SJCRH30 (cell line): ENCODE measurements at places on chromosomes 6 and 20.

GRCh38 chr20:18416486-18416885 lies 50.3 kb downstream of the DZANK1 start:
- no peak for DNase-seq

DNA sequence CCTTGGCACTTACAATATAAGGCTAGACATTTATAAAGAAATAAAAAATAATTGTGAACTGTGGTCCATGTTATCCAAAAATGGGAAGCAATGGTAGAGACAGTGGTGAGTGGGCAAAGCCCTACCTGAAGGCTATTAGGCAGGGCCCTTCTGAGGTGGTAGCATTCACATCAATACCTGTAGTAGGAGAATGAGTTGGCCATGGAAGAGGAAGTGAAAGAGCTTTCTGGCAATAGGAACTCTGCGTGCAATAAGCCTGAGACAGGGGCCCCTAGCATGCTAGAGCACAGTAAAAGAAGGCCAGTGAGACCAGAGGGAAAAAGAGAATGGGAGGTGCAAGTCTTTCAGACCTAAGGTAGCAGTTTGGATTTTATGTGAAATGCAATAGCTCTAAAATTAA lies 754.5 kb downstream of the PTPRT start:
- no peak for DNase-seq

- DNase-seq, result no peak
These were observed 4.5 kb upstream of the FOXC1 start for GRCh38 chr6:1605004-1605892.

DNA sequence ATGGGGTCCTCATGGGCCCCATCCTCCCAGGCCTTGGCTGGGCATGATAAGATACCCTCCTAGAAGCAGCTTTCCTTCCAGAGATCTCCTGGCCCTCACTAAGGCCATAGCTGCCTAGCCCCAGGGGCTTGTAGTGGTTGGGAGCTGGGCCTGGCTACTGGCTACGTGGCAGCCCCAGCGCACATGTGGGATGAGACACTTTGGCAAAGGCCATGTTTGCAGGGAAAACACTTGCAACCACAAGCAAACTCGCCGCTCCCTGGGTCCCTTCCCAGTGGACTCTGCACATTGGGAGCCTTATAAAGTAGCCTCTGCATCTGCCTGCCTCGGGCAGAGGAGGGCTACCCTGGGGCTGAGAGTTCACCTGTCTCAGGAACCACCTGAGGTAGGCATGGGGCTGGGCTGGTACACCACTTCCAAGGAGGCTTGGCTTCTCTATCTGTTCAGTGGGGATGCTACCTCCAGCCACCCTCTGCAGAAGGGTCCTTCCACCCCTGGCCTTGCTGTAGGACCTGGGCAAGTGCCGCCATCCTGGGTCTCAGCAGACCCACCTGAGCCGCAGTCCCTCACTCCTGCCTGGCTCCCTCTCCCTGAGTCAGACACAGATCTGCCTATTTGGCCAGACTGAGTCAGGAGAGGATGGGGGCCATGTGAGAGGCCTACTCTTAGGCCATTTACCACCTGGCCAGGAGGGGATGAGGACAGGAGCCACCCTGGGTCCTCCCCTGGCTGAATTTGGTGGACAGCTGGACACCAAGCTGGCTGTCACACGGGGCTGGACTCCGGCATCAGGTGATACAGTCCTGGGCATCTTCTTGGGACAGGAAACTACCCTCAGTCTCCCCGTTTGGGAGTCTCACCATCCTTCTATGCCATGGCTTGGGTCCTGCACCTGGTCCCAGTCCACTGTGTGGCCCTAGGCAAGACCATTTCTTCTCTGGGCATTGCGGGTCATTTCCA lies at the start of gene BPIFB2:
Gene BPIFB2 (plus strand): TSS at position 329 of the 960 bp plus-strand sequence. CDS start 871 bp downstream, outside the sequence.
- no peak for DNase-seq

DNA sequence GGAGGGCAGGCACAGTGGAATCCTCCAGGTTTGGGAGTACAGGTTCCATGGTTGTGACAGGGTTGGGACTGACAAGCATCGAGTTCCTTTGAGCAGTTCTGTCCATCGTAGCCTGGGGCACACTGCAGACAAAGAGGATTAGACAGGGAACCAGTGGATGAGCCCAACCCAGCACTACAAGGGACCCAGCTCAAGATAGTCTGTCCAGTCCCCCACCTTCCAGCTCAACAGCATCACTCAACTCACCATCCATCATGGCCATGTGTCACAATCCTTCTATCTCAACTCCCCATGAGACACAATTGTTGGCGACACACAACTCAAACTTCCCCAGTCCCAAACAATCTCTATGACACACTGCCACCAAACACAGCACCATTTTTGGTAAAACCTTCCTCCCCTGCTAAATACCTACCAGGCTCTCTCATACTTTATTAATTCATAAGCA lies 11.8 kb upstream of the GPSM3 start:
- no peak for DNase-seq

DNA sequence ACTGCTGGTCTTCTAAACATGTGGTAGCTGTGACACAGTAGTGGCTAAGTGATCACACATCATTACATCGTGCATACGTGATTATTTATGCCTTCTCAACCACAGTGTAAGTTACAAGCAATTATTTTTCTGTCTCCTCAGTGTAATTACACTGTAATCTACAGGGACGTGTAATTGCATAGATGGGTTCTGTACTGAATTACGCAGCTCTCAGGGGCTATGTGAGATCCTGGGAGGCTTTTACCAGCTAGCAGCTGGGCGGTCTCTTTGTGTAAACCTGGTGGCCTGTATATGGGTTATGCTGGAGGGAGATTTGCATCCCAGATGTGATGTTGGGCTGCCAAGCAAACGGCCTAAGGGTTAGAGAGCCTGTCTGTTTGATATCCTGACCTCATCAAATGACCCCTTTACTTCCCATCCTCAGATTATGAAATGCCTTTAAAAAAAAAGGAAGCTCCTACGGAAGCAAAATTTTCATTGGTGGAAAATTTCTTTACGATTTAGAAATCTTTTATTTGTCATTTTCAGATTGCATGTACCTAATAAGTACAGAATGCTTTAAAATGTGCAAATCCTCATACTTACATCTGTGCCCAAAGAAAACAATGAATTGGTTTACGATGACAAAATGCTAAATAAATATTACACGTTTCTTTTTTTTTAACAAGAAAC lies 402.8 kb upstream of the JAG1 start:
- no peak for DNase-seq

DNA sequence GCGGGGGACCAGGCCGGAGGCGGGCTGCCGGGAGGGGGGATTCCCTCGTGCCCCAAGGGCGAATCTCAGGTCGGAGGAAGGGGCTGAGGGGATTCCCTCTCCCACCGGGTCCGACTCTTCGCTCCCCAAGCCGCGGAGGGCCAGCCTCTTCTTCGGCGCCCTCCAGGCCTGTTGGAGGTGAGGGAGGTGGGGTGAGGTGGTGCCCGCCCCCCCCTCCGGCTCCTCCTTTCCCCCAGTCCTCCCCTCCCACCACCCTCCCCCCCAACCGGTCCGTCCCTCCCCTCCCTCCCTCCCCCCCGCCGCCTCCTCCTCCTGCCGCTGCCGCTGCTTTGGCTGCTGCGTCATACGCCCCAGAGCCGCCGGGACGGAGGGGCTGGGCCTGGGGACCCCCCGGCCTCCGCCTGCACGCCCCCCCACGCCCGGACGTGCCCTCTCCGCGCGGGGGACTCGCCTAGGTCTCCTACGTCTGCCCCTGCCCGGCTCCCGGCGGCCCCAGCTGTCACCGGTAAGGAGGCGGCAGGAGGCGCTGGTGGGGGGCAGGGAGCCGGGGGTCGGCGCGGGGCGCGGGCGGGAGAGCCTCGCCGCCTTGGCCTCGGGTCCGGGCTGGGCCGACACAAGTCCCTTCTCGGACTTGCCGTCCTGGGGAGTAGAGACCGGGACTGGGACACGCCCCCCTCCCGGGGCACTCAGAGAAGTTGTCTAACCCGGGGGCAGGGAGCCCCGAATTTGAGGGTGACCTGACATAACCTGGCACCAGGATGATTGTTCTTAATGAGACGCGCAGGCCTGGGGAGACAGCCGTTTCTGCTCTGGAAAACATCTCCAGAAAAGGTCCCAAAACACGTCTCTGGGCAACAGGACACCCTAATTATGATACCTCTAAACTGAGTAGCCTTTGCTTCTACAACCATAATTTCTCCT lies at the start of gene PHF1:
Gene PHF1 (plus strand): TSS at position 304 of the 921 bp plus-strand sequence. CDS start 1,250 bp downstream, outside the sequence.
- DNase-seq, result no peak

DNA sequence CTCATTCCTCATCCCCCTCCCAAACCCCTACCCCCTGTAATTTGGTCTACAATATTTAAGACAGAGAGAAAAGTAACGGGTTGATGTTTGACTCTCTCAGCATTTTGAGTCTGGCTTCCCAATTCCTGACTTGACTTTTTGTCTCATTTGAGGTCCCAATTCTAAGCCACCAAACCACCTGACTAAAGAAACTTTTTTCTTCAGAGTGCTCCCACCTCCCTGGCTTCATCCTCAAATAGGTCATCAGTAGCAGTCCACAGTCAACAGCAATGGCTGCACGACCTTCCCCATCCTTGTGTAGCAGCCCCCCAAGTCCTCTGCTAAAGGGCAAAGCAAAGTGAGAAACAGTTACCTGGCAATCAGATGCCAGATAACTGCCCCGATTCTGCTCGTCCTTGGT lies 1.8 kb downstream of the PLEKHG1 start:
- DNase-seq, result no peak

GRCh38 chr6:5681480-5681879 lies 325.2 kb downstream of the NRN1 start:
- DNase-seq, result no peak

DNA sequence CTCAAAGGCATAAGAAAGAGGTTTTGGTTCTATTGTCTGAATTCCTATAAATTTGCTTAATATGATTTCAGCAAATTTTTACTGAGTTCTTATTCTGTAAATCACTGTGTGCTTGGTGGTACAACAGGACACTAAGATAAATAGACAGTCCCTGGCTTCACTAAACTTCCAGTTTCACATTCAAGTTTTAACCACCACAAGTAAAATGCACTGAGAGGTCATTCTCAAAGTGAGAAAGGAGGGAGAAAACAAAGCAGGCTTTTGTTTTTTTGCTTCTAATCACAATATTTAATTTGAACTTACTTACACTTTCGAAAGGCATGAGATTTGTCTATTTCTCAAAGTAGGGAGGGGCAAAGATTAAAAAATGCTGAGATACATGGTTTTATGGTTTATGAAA lies 445.7 kb downstream of the CDC5L start:
- no peak for DNase-seq

DNA sequence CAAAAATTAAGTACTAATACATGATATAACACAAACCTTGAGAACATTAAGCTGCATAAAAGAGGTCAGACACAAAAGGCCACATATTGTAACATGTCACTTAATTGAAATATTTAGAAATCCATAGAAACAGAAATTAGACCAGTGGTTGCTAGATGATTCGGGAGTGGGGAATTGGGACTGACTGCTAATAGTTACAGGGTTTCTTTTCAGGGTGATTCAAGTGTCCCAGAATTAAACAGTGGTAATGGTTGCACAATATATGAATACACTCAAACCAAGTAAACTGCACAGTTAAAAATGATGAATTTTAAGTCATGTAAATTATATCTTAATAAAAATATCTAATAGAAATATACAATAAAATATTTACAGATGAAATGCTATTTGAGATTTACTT lies 174.5 kb downstream of the WDR27 start:
- DNase-seq, result no peak

DNA sequence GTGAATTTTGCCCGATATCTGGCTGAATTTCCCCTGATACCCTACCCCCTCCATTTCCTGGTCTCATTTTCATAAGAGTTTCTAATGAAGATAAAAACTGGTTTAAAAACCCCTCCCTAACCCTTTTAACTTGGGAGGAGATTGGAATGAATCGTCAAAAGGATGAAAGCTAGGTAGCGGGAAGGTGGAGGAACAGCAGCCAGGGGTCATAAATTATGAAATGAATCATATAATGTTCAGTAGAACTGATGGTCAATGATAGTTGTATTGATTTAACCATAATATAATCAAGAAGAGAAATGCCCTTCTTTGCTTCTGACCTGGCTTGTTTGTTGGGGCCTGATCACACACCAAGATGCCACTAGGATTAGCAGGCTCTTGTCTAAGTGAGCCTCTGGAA lies 38.5 kb upstream of the SGK1 start:
- DNase-seq, result no peak

DNA sequence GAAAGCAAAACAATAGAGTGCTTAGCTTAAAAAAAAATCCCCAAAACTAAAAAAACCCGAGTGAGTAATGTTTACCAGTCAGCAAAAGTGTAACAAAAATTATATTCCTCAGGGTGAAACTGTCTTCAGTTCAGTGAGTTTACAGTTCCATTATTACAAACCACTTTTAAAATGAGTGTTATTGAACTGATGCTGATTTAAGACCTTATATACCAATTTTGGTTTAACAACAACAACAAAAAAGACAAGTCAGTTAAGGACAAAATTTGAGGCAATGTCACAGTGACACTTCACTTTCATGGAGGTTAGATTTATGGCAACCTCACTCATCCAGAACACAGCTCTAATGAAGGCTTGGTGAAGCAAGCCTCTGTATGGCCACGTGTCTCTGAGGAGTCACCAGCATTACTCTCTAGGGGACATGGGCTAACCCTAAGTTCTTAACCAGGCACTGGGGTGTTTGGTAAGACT lies 630.8 kb downstream of the PHF3 start:
- no peak for DNase-seq

DNA sequence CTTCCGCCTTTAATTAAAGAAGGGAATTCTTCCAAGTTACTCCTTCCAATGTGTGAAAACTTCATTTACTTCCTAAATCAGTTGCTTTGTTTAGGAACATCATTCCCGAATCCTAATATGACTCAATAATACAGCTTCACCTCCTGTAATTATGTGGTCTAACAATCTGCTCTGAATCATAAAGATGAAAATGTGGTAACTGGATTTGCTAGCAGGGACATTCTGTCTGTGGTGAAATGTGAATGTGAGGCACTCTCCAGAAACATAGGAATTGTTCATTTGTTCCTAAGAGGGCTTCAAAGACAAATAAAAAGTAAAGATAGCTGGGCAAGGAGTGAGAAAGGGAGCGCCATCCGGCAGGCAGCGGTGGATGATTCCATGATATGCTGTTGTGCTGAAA lies 678.1 kb downstream of the KIF16B start:
- DNase-seq, result no peak

GRCh38 chr6:163954088-163954775 lies 539.7 kb downstream of the QKI start:
- DNase-seq, result no peak

GRCh38 chr20:36334281-36335205 lies 28.4 kb downstream of the DLGAP4 start:
- DNase-seq, result no peak

GRCh38 chr20:4585104-4585753 lies 136.5 kb upstream of the PRND start:
- DNase-seq, result no peak

GRCh38 chr20:50055524-50056083 lies 57.3 kb downstream of the UBE2V1 start:
- peak; percentile 60 for DNase-seq

DNA sequence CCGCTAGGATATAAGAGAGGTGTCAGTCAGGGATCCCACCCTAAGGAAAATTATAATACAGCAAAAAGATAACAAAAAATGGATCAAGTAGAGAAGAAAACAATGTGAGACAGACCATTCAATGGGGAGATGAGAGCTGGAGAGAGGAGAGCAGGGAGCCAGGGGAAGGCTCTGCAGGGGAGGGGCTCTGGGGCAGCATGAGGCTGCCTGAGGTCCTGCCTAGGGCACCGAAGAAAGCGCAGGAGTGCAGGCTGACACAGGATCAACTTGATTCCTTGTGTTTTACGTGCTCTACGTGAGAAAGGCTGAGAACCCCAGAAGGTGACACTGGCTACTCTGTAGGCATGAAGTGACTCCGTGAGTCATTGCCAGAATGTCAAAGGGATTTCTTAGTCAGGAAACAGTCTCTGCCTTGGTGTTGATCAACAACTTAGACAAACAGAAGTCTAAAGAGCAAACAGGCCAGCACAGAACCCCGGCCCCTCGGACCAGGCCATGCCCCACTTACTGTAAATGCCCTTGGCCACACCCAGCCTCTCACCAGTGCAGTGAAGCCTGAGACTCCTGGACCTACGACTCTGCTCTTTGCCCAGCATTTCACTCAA lies 290.1 kb upstream of the PRDM1 start:
- DNase-seq, result no peak
